ENCODE measurements at places on chromosomes 2 and 18. TPM values are rescaled to one million over a fixed set of nuclear protein-coding genes. Genes with fewer than 3 reads are reported as not detected.

PARD3B gene
- 21.8 TPM for total RNA-seq

MYO3B gene
- 0.09 TPM for total RNA-seq

KCNE4 gene
- 52.8 TPM for total RNA-seq

RAX gene
- not detected for total RNA-seq

CDH20 gene
- total RNA-seq: not detected

PTPRN gene
- total RNA-seq: 0.21 TPM

PPP4R1 gene
- 103 TPM for total RNA-seq

TIGD1 gene
- total RNA-seq: 5.3 TPM

ALLC gene
- total RNA-seq: not detected

UGT1A9 gene
- total RNA-seq: not detected

POMC gene
- 8.5 TPM for total RNA-seq

- DNase-seq: no peak
Observed at GRCh38 chr2:212392043-212392442, 146.6 kb downstream of the ERBB4 start.

DNA sequence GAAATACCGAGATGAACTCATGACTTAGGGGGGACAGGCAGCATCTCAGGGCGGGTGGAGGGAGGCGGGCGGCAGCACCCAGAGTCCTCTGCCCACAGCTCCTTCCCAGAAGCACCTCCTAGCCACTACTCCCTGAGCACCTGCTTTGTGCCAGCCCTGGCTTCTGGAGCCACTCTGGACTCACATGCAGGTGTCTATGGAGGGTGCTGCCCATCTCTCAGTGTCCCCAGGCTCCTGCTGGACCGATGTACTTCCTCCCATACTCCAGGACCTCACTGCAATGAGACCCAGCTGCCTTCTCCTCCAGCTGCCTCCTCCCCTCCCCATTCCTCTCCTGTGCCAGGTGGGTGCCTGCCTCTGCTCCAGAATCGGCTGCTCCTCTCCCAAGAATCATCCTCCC lies 22.1 kb upstream of the OTOS start:
- DNase-seq: no peak

DNA sequence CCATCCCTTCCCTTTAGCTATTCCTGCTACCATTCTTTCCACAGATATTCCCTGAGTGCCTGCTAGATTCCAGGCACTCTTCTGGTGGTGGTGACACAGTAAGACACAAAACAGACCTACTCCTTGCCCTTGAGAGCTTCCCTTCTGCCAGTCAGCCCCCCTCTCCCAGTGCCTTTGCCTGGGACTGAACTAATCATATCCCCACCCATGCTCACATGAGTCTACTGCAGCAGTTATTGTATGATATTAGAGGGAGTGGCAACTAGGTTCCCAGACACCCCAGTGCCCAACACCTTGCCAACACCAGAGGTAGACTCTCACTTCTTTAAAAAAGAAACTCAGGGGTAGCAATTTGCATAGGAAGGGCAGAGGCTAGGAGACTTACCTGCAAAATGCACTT lies 7.2 kb upstream of the LBH start:
- no peak for DNase-seq

DNA sequence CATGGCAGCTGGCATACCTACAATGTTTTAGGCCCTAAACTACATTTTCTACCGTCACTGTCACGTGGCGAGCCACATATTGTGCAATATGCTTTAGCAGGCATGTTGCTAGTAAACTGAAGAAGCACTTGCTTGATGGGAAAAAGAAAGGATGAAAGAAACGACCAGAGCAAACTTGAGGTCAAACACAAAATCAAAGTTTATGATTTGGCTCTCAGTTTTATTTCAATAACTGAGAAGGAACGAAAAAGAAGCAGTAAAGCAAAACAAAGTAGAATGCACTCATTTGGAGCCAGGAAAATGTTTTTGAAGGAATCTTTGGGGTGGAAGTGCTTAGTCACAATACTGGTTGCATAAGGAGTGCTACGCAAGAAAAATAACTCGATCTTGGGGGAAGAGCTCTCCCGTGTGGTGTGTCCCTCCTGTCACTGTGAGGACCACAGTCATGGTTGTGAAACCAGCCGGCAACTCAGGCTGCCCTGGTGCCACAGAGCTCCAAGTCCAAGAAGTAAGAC lies 349.8 kb downstream of the RBM43 start:
- DNase-seq: peak; percentile 82

- DNase-seq: no peak
Observed at GRCh38 chr2:127216095-127216494, 4.0 kb downstream of the CYP27C1 start.

GRCh38 chr2:136572335-136572734 lies 193.0 kb upstream of the THSD7B start:
- no peak for DNase-seq

GRCh38 chr2:223459328-223459939 lies 142.7 kb downstream of the SCG2 start:
- DNase-seq: no peak

GRCh38 chr2:169118060-169118459 lies 48.7 kb downstream of the DHRS9 start:
- no peak for DNase-seq

DNA sequence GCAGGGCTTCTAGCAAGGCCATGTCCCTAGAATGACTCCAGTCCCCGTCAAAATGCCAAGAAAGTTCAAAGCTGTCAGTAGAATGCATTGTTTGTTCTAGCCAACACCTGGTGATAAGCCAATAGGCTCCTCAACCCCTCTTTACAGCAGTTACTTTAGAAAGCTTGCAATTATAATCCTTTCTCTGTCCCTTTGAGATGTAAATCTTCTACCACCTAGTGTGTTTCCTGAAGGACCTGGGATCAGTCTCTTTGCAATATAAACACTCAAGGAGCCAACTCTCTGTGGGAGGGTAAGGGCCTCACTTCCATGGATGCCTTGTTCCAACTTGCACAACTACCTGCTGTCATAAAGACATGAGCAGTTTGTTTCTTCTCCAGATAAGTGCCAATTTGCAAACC lies 301.8 kb downstream of the NBAS start:
- no peak for DNase-seq

DNA sequence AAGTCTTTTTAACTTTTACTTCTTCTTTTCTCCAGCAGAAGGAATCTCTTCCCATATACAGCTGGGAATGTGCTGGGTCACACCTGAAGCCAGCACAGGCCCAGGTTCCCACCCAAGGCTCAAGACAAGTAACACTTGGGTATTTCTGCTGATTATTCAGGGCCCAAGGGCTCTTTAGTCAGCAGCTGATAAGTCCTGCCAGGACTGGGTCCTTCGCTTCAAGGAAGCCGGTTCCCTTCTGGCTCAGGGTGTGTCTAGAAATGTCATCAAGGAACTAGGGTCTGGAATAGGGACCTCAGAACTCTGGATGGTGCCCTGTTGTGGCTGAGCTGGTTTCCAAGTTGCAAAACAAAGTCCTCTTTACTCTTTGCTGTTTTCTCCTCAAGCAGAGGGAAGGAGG lies 27.0 kb upstream of the SERPINB2 start:
- DNase-seq: no peak

DNA sequence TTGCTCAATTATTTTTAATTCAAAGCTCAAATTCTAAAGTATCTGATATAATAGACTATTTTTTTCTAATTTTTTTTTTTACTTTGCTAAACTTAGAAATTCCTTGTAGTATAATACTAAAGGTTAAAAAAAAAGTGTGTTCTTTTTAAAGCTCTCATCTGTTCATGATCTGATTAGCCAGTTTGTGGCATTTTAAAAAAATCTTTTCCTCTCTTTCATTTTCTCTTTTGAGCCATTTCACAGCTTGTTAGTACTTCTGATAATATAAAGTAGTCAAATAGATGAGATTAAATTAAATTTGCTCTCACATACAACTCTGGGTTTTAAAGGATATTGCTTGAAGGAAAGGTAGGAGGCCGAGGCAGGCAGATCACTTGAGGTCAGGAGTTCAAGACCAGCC lies 40.7 kb upstream of the NEMP2 start:
- no peak for DNase-seq

DNA sequence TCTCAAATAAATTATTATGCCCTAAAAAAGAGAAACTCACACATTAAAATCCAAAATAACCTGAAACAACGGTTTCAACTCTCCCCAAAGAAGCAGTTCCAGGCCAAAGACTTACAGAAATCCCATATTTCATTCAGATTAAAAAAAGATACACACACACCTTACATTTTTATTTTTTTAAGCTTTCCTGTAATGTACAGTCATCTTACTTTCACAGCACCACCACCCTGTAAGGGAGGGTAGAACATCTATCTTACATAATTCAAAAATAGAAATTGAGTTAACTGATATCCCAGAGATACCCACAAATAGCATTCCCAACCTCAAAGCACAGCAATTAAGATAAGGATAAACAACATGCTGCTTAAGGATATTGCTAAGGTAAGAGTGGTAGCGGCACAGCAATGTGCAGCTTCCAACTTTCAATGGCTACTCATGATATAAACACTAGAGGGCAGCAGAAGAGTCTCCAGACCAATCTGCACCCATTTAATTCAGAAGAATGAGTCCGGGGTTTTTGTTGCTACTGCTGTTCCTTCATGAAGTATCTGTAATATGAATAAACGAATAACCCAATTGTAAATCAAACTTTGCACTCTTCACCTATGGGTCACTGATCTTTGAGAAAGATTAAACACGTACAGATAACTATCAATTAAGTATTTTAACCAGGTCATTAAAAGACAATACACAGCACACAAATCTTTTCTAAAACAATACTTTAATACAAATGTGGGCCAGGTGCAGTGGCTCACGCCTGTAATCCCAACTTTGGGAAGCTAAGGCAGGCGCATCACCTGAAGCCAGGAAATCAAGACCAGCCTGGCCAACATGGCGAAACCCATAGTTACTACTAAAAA lies 11.3 kb downstream of the GFPT1 start:
- no peak for DNase-seq

- DNase-seq: no peak
Observed at GRCh38 chr2:25322312-25322711, 19.4 kb downstream of the DNMT3A start.

- no peak for DNase-seq
Observed at GRCh38 chr2:150404147-150404546, 83.3 kb downstream of the RND3 start.

GRCh38 chr18:3451183-3451988 lies 1.4 kb downstream of the TGIF1 start:
- peak; percentile 95 for DNase-seq

DNA sequence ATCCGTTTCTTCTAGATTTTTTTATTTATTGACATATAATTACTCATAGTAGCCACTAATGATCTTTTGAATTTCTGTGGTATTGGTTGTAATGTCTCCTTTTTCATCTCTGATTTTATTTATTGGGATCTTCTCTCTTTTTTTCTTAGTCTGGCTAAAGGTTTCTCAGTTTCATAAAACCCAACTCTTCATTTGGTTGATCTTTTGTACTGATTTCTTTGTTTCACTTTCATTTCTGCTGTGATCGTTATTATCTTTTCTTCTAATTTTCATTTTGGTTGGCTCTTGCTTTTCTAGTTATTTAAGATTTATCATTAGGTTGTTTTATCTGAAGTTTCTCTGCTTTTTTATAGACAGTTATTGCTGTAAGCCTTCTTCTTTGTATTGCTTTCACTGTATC lies 463.6 kb upstream of the CRIM1 start:
- no peak for DNase-seq
